ENCODE measurements at places on chromosomes 7 and 10.

- DNase-seq = no peak
Observed at GRCh38 chr10:102313221-102313896, 68.0 kb downstream of the GBF1 start.

GRCh38 chr10:79507440-79508167, 4.7 kb upstream of the EIF5AL1 start:
- DNase-seq = no peak

- peak; percentile 90 for DNase-seq
Observed at GRCh38 chr7:73992101-73992562, 35.8 kb upstream of the ELN start.

DNA sequence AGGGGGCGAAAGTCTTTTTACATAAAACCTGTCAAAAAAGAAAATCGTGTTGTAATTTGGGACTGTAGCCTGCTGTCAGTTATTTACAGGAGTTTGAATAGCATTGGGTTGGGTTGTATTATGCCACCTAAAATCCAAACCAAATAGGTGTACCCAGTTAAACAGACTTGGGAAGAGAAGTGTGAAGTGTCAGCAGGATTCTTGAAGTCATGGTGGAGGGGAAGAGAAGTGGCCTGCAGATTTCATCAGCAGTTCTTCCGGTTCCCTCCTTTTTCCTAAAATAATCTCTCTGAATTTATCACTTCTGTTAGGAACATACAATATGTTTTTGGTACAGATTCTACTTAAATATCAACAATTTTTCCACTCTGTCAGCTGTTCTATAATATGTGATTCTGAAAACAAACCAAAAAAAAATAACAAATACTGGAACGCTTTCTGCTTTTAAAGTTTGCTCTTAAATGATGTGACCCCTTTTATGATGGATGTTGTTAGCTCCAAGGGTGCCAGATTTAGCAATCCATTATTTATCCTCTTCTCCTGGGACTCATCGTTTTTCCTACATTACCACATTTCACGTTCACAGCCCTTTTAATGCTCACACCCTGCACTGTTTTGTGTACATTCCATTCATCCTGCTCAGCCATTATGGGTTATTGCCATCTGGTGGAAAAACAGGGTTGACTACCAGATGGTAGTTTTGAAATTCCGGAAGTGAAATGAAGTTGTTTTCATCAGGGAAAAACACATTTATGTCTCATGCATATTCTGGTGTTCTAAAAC, 18.7 kb upstream of the ARHGAP12 start:
- DNase-seq = peak; percentile 96

GRCh38 chr10:102505462-102506115, 1.8 kb downstream of the SUFU start:
- DNase-seq = no peak

DNA sequence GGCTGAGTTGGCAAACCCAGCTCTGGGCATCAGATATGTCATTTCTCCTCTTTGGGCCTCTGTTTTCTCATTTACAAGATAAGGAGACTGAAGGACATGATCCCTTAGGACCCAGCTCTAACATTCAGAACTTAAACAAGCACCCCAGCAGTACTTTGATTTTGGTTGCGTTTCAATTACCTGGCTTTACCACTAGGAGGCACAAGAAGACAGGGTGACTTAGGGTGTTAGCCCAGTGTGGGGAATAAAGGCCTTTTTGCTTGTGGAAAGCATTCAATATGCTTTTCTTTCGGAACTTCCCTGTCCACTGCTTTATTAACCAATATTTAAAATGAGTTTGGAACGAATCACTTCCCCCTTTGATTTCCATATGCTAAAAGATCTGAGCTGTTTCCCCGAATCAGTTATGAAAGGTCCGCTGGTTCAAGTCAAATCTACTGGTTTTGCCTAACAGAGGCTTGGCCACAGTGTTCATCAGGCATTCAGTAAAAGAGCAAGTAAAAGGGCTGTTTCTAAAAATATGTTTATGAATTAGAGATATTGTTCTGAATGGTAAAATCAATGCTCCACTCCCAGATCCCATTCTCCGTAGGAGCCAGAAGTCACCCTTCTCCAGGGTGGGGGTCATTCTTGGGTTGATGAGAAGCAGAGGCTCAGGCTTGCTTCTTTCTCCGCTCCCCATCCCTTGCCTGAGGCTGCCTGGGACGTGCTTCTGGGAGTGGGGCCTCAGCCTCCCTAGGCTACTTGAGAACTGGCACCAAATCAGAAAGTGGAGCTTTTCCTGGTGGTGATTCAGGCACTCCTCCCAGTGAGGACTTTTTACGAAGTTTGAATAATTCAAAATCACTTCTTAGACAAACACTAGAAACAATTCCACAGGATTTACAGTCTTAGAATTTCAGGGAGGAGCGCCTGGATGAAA, 105.5 kb downstream of the MYOF start:
- DNase-seq = peak; percentile 92

GRCh38 chr7:30996256-30996655, 32.5 kb downstream of the GHRHR start:
- peak; percentile 28 for DNase-seq

DNA sequence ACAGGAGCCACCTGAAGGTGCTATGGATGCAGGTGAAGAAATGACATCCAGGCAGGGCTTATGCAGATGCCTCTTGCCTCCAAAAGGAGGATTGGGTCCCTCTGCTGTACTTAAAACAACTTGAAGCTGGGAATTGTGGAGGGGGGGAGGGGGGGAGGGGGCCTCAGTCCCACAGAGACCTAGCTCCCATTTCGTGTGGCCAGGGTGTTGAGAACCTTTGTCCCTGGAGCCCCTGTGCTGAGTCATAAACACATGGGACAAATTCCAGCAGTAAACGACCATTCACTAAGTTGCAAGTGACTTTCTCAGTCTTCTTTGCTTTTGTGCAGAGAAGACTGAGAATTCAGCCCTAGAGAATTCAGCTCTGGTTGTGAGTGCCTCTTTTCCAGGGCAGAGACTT, 96.5 kb upstream of the PODXL start:
- DNase-seq = no peak

DNA sequence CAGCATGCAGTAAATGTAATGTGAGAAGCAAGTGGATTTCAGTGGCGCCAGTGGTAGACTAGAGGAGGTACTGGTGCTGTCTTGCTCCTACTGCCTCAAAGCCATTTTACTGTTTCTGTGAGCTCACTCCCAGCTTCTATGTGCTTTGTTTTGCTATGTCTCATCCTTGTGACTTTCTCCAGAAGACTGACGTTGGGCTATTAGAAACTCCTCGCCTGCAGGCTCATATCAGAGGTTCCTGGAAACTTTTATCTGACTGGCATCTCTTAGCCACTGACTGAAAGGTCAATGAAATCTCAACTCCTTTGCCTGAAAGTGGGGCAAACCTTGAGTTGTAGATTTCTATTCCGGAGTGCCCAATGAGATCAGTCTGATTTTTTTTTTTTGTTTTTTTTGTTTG, 66.4 kb upstream of the SORCS1 start:
- DNase-seq = no peak

DNA sequence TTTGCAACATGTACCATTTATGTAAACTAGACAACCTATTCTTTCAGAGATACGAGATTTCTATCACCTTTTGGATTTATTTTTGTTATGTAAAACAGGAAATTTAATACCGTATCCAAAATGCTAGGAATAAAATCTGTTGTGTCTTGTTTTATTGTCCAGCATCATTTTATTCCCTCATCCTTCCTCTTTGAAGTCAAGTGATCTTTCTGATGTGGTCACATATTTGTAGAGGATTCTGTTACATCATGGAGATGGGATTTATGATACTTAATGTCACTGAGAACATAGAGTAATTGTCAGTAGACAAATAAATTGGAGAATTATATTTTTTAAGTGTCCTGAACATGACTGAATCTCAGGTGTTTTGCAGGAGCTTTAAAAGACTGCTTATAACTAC, 64.7 kb downstream of the ZNF277 start:
- no peak for DNase-seq

- DNase-seq = no peak
Observed at GRCh38 chr7:167090-167855, 25.1 kb upstream of the FAM20C start.

DNA sequence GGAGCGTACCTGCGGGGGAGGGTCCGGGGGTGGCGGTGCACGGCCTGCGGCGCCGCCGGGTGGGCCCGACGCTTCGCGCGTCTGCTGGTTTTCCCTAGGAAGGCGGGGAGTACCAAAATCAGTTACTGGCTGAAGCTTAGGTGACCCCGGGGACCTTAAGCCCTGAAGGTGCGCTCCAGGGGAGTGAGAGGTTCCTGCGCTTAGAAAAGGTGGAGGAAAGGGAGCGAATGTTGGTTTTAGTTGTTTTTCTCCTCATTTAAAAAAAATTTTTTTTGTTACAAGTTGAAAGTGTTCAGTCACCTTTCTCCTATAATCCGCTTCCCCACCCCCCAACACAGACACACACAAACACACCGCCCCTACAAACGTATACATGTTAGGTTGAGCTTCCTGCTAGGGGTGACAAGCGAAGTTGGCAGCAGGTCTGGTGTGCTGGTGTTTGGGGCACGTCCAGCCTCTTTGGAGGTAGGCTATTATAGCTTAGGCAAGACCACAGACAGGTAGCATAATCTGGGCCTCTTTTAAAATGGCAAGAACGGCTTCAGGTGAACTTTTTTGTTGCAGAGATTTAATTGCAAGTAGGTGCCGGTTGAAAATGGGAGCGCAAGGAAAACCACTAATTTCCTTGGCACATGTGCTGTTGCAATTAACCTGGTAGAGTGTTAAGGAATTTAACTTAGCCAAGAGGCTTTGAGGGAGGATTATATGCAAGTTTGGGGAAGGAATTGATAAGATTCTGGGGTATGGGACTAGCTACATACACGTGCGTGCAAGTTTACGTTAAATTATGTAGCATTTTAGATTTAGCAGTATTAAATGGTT, 945 bp downstream of the ADD3 start:
- DNase-seq = no peak

DNA sequence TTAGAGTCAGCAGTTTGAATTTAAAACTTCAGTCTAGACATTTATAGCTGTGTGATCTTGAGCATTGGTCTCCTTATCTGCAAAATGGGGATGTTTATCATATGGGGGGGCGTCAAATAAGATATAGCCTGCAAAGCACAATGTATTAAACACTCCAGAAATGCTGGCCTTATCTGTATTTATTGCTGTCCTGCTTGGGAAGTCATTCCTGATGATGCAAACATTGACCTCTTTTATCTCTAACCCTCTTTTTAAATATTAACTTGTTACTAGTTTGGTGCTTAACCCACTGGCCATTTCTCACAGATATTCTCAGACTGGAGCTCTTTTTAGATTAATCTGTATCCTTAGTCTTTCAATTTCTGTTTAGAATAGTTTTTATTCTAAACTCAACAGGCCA, 13.2 kb downstream of the MRPS33 start:
- no peak for DNase-seq

- DNase-seq = no peak
Observed at GRCh38 chr7:50141131-50141530, 48.1 kb upstream of the ZPBP start.

DNA sequence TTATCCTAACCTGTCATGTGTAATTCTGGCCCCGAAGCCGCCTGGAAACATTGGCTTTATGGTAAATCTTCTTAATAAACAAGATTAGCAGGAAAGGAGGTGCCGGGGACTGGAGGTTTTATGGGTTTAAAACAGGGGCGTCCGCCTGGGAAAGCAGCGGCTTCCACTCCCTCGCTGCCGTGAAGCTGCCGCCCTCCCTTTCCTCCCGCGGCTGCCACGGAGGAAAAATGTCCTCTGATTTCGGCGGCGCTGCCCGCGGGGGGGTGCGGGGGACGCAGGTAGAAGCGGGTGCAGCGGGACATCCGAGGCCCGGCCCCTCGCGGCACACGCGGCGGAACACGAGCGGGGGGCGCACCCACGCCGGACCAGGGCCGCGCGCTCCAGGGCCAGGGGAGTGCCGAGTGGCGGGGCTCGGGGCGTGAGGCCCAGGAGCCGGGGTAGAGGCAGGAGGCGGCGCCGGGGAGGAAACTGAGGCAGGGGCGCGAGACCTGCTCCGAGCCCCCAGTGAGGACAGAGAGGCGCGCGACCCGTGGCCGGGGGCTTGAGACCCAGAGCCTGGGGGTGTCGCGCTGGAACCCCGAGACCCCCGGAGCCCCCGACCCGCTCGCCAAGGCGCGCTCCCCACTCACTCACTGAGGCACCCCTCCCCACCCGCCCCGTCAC, 993 bp downstream of the PTPRN2 start:
- no peak for DNase-seq

DNA sequence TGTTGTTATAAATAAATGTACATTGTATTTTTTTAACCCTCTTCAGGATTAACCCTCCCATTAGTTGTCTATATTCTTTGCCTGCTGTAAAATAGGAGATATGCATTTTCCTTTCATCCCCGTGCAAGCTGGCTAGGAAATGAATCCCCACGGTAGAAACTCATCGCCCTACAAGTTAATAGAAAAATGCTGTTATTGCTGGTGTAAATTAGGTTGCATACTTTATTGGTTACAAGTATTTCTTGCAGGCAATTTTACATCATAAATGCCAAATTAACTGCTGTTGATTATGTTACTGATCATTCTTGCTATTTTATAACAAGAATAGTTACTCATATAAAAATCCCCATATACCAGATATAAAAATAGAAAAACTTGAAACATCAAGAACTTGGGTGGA, 454.2 kb upstream of the KLF6 start:
- no peak for DNase-seq

DNA sequence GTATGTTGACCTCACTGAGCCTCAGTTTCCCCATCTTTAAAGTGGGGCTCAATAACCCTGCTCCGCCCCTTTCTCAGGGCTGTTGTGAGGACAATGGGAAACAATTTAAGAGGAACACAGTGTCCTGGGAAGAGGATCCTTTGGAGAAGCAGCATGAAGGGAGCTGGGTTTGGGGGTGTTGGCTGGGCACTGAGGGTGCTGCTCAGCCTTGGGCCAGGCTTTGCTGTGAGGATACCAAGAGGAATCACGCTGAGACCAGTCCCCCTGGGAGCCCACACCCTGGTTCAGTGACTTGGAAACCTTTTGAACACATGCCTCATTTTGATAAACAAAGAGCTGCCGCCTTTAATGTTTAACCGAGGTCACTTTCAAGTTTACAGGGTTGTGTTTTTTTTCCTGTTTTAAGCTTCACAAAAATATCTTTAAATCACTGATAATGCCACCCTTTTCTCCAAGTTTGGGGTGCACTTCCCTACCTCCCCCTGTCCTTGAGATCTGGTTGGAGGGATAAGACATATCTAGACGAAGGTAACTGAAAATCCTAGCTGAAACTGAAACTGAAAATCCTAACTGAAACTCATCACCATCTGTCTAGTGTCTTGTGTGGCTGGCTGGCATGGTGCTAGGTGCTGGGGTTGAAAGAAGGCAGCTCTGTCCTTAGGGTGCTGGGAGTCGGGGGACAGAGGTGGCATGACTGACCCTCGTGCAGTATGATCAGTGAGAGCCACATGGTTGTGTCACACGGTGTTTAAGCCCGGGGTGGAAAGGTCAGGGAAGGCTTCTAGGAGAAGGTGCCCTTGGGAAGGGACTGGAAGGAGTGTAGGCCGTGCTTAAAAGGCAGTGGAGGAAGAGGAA, 27.7 kb downstream of the ZNF775 start:
- no peak for DNase-seq

- no peak for DNase-seq
Observed at GRCh38 chr7:20264623-20265022, 47.4 kb upstream of the MACC1 start.

- DNase-seq = no peak
Observed at GRCh38 chr10:118732245-118733165, 22.3 kb downstream of the CACUL1 start.
